DMS 273 treated with DMSO at 0.1 percent for 48 hours (cell line): ENCODE measurements at places on chromosomes 2 and 18.

- no peak for DNase-seq
Measured at GRCh38 chr2:147356157-147356556, 488.7 kb upstream of the ACVR2A start.

DNA sequence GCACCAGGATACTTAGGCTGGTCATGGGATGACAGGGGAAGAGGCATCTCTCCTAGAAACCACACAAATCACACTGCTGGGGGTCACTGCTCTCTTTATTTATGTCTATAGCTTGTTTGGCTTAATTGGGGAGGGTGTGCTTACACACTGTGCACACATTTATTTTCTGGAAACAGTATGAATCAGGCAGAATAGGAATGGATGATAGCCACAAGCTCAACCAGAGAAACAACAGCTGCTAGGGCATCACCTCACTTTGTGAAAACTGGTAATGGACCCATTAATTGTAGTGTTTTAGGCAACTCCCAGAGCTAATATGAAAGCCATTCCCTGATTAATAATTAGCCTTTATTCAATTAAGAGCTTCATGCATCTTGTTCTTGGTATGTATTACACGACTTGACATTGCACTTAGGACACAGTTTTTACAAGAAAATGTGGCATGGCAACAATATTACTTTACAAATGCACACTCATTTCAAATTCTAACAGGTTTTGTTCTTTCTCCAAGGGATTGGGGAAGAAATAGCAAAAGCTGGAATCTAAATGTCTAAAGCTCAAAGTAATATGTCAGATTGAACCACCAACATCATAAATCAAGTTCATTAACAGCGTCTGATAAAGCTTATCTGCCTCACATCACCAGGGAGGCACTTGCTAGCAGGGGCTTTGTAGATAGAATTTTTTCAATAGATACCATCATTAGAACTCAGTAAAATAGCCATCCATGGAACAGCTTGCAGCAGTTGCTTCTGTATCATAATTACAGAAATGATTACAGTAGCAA is 361.9 kb upstream of the FSHR start:
- DNase-seq = no peak

DNA sequence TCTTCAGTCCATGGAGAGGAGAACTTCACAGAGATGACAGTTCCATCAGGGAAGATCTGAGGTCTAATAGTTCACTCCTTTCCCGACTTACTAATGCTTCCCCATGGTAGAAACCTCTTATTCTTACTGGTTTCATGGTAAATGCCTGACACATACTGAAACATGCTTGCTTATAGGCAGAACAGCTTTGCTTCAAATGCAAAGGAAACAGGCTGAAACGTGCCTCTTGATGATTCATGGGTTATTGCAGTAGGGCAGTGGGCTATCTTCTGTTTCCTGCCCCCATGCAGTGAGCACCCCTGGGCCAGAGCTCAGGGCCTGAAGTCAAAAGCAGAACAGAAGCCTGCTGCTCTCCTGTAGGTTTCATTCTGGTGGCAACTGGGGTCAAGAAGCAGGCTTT is 223.5 kb downstream of the RDH14 start:
- no peak for DNase-seq

- no peak for DNase-seq
Measured at GRCh38 chr2:70896765-70897202, 38.9 kb upstream of the ATP6V1B1 start.

DNA sequence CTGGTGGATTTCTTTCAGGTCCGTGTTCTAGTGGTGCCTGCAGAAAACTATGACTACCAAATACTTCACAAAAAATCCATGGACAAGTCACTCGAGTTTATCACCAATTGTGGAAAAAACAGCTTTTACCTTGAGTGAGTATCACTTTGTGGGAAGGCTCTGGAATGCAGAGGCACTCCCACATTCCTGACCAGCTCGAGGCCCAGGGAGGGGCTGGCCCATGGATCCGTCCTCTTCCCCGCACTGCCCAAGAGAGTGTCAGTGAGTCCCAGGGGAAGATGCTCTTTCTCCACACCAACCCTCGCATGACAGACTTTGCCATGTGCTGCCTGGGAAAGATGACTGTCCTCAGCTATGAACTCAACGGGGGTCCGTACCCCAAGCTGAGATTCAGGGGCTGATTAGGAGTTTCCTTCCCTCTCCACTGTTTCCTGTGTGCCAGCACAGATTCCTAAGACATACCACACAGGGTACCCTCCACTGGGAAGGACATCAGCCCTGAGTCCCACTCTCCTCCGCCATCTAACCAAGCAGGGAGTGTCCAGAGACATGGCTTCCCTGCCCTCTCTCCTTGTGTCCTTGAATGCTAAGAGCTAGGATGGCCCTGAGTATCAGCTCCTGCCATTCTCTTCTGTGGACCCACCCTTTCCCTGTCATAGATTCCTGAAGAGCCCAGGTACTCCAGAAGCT is 155.9 kb downstream of the LAMA3 start:
- no peak for DNase-seq
